ENCODE measurements at places on chromosomes 7 and 10.

GRCh38 chr7:43537765-43538403, 45.0 kb upstream of the STK17A start:
- no peak for DNase-seq

DNA sequence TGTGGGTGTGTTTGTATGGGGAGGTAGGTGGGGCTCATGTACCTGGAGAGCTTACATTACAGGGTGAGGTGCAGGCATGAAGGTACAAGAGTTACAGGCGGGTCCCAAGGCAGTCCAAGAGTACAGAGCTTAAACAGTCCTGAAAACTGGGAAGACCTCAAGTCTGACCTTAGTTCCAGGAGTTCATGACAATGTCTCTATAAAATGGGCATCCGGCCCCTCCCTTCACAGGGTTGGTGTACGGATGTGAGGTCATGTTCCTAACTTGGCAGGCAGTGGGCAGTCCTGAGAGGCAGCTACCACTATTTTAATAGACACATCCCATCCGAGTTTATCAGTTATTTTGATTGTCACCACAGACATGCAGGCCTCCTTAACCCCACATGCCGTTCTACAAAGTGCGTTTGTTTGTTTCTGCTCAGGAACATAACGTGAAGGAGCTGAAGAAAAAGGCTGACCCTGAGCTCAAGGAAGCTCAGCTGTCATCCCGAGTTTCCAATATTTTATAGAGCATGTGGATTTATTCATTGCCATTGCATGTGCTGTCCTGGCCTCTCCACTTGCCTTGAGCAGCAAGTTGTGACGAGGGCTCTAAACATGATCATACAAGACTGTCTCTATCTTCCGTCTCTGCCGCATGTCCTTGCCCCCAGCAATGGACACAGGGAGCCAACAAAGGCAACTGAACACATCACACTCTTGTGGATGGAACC, 647.5 kb upstream of the IGFBP3 start:
- no peak for DNase-seq

- DNase-seq: no peak
These were observed 97.7 kb downstream of the DNMBP start for GRCh38 chr10:99912041-99912440.

GRCh38 chr7:149284343-149284742, 22.3 kb downstream of the ZNF783 start:
- DNase-seq: peak; percentile 2

GRCh38 chr7:33087356-33087755, 21.8 kb downstream of the RP9 start:
- no peak for DNase-seq

GRCh38 chr7:72337390-72338167, 74.6 kb downstream of the CALN1 start:
- no peak for DNase-seq

- DNase-seq: no peak
These were observed 4.5 kb upstream of the ZNF438 start for GRCh38 chr10:31036209-31036608.

- DNase-seq: no peak
These were observed 24.9 kb downstream of the TCAF1 start for GRCh38 chr7:143877098-143877497.

DNA sequence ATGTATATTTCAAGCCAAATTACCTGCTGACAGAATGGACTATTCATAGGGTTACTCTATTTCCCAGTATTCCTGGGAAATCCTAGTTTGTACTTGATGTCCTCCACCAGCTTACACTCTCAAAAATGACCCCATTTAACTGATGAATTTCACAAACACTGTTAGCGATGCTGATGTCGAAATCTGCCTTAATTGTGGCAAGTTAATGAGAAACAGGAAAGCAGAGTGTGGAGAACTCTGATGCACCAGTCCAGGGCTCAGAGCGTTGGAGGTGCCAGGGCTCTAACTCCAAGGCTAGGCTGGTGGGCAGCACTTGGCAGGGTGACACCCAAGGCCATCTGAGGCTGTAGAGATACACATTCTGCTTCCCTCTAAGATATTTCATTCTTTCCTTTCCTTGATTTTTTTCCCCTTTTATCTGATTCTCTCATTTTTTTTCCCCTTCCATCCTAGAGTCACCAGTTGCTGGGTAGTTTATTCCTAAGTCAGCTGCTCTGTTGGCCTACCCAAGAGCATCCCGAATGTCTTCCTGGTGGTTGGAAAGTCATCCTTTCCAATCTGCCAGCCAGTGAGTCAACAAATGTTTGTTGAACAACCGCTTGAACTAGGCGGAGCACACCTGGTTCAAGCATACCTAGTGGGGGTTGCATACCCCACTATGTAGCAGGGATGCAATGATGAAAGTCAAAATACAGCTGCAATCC, 525.0 kb upstream of the NRP1 start:
- DNase-seq: no peak

GRCh38 chr10:122879339-122880273, at the start of gene FAM24B:
Gene FAM24B (minus strand): TSS chr10:122879581. CDS start chr10:122850515, 29,066 bp downstream.
- DNase-seq: peak; percentile 95

DNA sequence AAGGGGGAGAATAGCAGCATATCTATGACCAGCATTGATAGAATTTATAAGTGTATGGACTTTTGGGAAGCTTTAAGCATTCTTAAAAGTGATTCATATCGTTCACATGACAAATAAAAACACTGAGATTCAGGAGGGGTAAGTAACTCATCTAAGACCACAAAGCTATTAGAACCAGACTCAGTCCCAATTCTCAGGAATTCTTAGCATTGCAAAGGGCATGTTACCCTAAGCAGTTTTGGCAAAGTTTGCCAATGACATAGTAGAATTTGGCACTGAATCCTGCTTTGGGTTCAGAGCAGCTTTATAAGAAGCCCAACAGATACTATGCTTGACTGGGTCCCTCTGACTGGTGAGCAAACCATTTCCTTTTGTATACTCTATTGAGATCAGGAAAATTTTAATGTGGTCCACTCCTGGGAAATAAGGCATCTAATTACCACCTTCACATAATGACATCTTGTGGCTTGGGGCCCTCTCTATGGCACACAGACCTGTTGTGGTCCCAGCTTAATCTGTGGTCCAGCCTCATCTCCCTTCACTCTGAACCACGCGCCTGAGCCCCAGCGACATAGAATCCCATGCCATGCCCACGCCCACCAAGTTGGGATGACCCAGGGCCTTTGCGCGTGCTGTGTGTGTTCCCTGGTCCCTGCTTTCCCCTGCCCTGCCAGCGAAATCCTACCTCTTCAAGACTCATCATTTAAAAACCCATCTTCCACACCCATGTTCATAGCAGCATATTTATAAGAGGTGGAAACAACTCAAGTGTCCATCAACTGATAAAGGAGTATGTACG, 37.5 kb upstream of the DOCK1 start:
- no peak for DNase-seq

DNA sequence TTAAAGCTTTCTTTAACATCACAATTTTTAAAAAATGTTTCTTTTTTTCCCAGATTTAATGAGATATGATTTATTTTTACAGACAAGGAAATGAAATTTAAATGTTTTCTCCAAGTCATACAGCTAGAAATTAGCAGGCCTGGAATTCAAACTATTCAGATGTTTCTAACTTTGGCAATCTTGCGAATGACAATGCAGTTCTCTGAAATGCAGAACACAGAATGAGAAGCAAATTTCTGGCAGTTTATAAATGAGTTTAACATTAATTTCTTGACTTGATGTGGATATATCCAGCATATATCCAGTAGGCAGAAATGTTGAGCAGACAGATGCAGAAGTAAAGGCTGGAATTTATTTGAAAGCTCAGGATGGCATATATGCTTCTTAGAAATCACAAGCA, 227.5 kb downstream of the THSD7A start:
- DNase-seq: no peak

DNA sequence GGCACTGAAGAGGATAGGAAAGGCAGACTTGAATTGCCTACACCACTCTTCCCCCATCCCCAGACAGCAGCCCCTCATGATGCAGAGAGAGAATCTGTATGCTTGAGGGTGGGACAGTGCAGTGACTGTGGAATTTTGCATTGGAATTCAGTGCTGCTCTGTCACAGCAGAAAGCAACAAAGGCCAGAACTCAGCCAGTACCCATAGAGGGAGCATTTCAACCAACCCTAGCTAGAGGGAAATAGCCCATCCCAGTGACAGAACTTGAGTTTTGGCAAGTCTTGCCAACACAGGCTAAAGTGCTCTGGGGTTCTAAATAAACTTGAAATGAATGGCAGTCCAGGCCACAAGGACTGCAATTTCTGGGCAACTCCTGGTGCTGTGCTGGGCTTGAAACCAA, 80.4 kb downstream of the TES start:
- DNase-seq: no peak

DNA sequence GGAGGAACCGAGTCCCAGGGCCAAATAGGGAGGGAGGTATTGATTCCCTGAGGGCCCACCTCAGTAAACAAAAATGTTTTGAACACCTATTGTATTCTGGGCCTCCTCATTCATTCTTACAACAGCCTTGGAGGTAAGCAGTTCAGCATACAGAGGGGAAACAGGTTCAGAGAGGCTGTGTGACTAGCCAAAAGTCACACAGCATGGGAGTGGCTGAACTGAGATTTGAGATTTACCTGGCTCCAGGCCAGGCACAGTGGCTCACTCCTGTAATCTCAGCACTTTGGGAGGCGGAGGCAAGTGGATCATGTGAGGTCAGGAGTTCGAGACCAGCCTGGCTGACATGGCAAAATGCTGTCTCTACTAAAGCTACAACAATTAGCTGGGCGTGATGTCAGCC, 107.2 kb downstream of the TMEM130 start:
- no peak for DNase-seq

DNA sequence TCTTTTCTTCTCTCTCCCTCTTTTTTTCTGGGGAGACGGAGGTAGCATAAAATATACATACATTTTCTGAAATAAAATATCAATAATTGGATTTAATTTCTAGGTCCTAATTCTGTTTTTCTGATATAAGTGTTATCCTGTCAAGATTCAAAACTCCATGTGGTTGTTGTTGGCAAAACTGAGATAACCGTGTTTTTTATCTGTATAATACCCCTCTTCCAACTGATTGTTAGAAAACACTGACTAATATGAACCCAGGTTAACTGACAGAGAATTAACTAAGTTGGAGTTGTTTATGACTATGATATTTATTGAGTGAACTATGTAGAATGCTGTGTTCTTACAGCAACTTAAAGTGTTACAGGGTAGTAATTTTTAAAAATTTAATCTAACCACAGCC, 236.5 kb upstream of the KAT6B start:
- no peak for DNase-seq

GRCh38 chr7:150940431-150941102, 37.6 kb downstream of the KCNH2 start:
- DNase-seq: peak; percentile 62

GRCh38 chr10:86964847-86965190, 3.5 kb upstream of the ADIRF start:
- no peak for DNase-seq

DNA sequence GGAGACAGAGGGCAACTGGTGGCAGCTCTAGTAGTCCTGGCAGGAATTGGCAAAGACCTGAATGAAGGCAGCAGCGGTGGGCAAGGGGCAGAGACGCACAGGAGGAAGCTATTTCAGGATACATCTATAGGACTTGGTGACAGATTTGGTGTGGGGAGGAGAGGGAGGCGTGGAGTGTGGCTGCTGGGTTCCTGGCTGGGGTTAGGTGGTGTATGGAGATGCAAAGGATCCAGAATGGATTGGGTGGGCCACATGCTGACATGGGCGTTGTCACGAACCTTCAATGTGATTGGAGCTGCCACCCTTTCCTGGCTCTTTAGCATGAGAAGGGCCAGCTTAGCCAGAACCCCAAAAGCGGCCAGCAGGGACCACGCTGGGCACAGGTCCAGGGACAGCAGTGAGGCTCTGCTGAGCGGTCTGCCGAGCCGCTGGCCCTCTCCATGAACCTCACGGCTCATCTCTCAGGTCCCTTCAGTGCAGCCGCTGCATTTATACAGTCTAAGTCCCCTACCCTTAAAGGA, 10.2 kb upstream of the ADCY1 start:
- no peak for DNase-seq

- peak; percentile 48 for DNase-seq
These were observed 36.8 kb upstream of the CDC14C start for GRCh38 chr7:48887500-48887899.

DNA sequence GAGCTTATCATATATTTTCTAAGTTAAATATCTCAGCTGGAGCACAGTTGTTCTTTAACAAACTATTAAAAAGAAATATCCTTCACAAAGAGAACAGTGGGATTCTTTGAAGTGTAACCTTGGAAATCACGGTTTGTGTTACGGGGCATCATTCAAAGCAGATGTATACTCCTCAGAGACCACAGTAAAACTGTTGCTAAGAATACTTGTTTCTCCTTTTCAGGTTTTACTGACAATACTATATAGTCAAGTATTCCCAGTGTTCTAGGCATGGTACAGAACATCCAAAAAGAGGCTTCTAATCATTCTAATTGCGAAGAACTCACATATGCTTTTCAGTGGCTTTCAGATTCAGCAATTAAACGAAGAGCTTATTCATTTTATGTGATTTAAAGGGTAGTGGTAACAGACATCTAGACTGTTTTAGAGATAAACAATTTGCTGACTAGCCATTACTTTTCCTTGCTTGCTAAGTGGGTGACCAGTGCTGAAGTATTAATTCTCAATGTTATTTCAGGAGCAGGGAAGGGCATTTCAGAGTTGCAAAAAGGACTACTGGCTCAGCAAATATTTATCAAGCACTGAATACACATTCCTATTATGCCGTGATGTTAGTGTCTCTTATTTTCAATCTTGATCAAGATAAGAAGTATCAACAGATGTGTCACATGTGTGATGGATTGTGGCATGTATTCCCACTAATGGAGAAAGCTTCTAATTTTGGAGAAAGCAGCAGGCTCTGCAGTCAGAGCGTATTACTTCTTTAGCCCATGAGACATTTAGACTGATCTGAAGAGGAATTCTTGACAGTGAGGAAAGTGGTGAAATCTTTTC, 236.8 kb downstream of the RNLS start:
- DNase-seq: no peak

DNA sequence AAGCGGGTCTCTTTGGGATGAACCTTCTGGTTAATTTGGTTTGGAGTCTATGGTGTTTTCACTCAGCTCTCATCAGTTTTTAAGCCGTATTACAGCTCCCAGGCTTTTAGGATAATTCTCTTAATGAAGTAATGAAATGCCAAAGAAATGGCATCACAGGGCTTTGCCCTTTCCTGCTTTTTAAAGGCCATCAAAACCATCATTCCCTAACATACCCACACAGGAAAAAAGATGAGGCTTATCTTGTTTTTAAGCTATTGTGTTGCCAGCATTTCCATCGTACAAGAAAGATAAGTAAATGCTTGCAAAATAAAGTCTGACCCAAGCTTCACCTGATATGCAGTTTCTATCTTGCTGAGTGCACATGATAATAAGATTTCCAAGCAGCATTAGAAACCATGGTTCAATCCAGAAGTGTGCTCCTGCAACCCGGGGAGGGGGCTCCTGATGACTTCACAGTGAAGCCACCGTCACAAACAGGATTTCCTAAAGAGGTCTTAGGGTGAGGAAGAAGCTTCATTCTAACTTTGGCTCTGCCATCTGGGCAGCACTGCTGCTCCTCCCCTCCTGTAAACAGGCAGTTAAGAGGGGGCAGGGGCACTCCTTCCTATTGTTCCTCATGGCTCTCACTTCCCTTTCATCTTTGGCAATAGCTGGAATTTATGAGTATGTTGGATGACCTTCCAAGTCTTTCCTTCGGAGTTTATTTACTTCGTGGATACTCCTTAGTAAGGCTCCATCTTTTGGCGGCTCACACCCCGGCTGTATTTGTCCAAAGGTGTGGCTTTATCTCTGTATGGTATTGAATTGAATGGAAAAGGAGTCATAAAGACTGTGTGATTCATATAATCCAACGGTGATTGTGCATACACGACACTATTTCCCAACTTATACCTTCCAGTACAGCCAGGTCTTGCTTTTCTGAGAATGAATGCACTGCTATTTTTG, 55.2 kb upstream of the FAM133B start:
- peak; percentile 68 for DNase-seq

GRCh38 chr7:112462236-112462635, 12.0 kb downstream of the IFRD1 start:
- DNase-seq: peak; percentile 93

Measured in mammary epithelial cell (primary cell).